Left lung (tissue), 14 donors: ENCODE measurements at places on chromosomes 5 and 9.

DNA sequence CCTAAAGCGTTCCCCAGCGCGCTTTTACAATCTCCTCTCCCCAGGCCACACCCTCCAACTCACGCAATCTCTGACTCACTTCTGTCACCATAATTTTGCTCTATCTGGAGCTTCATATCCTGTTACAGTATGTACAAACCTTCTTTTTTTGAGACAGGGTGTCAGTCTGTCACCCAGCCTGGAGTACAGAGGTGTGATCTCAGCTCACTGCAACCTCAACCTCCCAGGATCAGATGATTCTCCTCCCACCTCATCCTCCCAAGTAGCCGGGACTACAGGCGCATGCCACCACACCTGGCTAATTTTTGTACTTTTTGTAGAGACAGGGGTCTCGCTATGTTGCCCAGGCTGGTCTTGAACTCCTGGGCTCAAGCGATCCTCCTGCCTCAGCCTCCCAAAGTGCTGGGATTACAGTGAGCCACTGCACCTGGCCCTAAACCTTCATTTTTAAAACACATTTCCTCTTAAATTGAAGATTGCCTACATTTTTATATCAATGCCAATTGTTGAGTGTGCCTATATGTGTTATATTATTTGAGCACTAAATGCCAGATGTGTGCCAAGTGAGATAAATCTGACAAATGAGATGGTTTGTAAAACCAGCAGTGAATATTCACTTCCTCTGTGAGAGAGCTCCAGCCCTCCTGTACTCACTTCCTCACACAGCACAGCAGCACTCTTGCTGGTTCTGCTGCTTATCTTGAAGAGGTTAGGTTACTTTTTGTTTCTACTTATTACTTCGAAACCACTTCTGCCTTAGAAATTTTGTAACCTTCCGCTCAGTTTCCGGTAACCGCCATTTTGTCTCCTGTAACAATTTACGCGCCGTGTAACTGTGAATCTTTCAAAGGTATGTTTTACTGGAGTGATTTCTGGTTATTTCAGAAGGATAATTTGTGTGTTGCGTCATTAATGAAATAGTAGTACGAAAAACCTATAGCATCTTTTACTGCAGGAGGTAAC lies 57.9 kb downstream of the DOCK8 start:
- DNase-seq: no peak

DNA sequence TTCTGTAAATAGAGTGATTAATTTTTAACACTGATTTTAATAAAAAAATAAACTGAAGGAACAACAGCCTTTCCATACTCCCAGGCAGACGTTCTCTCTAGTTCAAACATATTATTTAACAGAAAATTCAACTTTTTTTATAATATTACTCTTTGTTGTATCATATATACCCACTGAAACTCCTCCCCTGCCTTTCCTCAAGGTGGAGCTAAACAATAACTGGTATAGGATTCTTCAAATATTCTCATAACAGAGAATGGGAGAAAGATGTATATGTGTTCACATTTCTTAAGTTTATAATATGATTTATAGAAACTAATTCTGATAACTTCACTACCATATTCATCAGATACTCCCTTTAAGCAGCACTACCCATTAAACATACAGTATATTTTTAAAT lies 83.4 kb downstream of the CYLC2 start:
- no peak for DNase-seq

GRCh38 chr5:139806726-139807646 lies 11.4 kb downstream of the PSD2 start:
- DNase-seq: peak; percentile 35

- DNase-seq: no peak
These were observed 156.3 kb downstream of the ESM1 start for GRCh38 chr5:54829102-54829501.

- DNase-seq: no peak
These were observed 34.1 kb upstream of the TNFAIP8 start for GRCh38 chr5:119321569-119322311.

- no peak for DNase-seq
These were observed 343.1 kb downstream of the BRINP1 start for GRCh38 chr9:119026120-119026519.

GRCh38 chr9:86406366-86406765 lies 52.2 kb upstream of the TUT7 start:
- DNase-seq: no peak

GRCh38 chr9:129209109-129209508 lies 31.0 kb upstream of the IER5L start:
- DNase-seq: no peak

- DNase-seq: no peak
These were observed 24.6 kb downstream of the CAMK2A start for GRCh38 chr5:150264667-150265603.

- no peak for DNase-seq
These were observed 58.5 kb downstream of the KCNIP1 start for GRCh38 chr5:170562166-170562874.

- DNase-seq: no peak
These were observed 145.7 kb downstream of the CWC27 start for GRCh38 chr5:64914396-64914795.

DNA sequence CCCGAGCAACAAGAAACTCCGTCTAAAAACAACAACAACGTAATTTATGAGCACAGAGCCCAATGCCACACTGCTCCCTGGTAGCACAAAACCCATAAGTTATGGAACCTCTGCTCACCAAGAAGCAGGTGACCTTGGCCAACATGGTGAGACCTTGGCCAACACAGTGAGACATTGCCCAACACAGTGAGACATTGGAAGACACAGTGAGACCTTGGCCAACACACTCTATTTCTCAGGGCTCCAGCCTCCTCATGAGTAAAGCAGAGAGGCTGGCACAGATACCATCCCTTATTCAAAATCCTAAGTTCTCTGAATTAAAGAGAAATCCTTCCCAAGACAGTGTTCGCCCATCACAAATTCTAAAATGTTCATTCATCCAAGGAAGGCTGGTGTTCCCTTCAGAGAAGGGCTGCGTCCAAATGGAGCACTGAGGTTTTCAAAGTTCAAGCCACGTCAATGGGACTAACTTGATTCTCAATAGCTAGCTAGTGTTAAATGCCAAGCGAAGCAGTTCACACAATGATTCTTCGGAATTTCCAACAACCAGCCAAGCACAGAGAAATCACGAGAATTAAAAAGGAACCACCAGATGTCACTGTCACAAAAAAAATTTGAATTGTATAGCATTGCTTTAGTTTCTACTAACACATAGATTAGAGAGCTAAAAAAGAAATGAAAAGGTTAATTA lies 29.5 kb downstream of the TTC39B start:
- no peak for DNase-seq

DNA sequence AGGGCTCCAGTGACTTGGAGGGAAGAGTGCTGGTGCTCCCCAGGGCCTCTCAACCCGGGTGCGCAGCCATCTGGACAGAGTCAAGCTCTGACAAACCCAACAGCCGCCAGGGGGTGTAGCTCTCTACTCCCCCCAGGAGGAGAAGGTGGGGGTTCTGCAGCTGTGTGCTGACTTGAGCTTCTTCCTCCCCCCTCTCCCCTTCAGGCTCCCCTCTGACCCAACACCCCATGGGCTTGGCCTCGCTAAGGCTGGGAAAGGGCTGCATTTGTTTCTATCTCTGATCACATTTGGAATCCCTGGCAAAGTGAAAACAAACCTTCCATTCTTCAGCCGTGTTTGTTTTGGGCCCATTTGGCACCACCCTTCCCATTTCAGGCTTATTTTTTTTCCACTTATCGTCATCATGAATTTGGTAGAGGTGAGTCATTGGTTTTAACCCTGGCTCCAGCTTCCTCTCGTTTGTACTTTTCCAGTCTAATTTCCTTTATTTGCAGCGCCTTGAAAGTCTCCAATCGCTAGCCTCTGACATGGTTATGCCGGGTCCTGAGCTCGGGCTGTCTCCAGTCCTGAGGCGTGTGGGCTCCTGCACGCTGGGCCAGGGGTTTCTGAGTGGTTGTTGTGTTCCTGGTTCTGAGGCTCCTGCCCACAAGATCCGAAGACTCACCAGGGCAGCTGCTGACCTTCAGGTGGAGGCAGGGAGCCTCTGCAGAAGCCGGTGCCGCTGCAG lies 36.1 kb downstream of the DAP start:
- no peak for DNase-seq

GRCh38 chr5:172946146-172946545 lies 13.1 kb upstream of the RPL26L1 start:
- no peak for DNase-seq

- DNase-seq: no peak
These were observed 411.8 kb downstream of the CDH10 start for GRCh38 chr5:24232929-24233498.

DNA sequence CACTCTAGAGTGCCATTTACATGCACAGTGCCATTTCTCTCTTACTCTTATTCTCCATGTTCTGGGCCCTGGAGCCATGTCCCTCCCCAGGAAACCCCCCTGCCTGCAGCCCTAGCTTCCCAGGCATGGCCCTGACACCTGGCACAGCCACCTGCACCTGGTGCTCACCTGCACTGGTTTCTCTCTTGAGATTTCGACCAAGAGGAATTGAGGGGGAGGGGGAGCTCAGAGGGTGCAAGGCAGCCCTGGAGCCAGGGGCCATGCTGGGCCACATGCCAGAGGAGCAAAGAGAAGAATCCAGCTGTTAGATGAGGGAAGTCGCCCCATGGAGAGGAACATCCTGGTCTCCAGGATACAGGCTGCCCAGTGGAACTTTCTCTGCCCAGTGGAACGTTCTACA lies 65.0 kb upstream of the RAPGEF1 start:
- no peak for DNase-seq

DNA sequence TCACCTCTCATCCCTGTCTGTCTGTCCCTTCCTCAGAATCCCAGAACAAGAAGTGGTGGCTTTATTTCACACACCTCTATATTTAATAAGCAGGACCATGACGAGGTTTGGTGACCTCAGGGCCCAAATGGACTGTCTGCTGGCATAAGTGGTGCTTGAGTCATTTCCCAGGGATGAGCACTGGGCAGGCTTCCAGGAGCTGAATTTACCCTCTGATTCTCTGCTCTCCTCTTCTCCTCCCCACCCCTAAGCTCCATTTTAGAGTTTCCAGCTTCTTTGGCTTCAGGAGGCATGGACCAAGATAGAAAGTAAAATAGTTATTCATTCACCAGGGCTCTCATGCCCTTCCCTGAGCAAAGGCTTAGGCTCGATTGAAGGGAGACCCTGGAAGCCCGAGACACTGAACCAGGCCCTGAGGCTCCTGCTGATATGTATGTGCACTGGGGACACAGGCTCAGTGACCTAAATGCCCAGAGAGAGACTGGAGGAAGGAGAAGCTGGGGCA lies 69.1 kb downstream of the PPARGC1B start:
- no peak for DNase-seq

GRCh38 chr5:92364986-92365550 lies 982.0 kb upstream of the ARRDC3 start:
- DNase-seq: peak; percentile 56

GRCh38 chr5:141898448-141899049 lies 20.3 kb upstream of the PCDH1 start:
- no peak for DNase-seq

DNA sequence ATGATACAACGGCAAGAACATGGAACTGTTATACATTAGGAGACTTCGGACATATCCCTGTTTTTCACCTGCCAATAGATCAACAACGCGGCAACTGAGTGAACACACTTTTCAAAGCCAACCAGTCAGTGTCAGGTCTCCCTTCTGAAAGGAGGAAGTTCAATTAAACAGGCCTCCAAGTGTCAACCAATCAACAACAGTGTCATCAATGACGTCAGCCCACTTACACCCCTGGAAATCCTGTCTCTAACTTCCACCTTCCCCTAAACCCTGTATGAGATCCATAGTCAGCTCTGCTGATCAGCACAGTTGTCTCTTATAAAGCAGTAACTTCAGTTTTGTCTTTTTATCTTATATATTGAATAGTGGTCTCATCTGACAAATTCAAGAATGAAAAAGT lies 36.6 kb downstream of the DMRT3 start:
- DNase-seq: no peak

- no peak for DNase-seq
These were observed 1180.4 kb downstream of the CDH9 start for GRCh38 chr5:25858019-25858418.

- no peak for DNase-seq
These were observed 55.4 kb downstream of the HINT1 start for GRCh38 chr5:131109540-131110255.

- no peak for DNase-seq
These were observed 26.4 kb upstream of the TOMM5 start for GRCh38 chr9:37618817-37619216.

DNA sequence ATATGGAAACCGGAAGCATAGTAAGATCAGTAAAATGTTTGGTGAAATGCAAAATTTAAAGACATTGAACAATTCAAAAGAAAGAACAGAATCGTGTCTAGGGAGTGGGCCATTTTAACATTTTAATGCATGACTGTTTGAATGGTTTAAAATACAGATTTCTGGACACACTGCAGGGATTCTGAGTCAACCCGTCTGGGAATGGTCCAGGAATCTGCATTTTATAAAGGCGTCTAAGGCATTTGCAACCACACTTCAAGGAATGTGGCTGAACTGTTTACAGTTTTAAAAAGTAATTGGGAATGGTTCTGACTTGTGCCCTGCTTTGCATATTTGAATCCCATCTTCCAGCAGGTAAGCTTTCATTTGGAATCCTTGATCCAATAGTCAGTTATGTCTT lies 811.7 kb upstream of the WWC1 start:
- DNase-seq: no peak

- DNase-seq: peak; percentile 68
These were observed 282.9 kb downstream of the NFIB start for GRCh38 chr9:14031060-14031414.

DNA sequence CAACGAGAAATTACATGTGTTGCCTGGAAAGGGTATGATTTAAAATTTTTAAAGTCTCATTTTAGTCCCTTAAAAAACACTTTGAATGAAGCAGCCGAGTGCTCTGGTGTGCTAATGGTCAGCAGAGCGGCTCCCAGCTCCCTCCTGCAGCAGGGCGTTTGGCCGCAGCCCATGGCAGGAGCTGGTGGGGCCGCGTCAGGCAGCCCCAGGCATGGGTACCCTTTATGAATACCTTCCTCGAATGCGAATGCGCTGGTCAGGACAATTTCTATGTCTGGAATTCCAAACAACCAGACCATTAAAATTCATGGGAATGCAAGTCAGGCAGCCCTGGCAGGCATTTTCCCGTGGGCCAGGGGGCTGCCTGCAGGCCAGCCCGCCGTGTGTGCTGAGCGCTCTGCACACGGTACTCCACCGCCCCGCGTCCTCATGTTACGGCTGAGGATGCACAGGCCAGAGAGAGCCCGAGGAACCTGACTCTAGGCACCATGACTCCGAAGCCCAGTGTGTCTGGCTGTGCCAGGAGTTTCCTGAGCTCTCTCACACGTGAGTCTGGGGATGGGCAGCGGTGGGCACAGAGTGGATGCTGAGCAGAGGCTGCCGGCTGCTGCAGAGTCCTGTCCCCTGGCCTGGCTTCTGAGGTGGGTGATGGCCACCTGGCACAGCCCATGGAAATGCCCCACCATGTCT lies 123.7 kb downstream of the WNK2 start:
- DNase-seq: no peak

GRCh38 chr5:168286386-168286785 lies 5.1 kb upstream of the WWC1 start:
- no peak for DNase-seq
